ENCODE measurements at places on chromosomes 11 and 22.

GRCh38 chr11:1742371-1742770 is 8.0 kb downstream of the IFITM10 start:
- no peak for DNase-seq

DNA sequence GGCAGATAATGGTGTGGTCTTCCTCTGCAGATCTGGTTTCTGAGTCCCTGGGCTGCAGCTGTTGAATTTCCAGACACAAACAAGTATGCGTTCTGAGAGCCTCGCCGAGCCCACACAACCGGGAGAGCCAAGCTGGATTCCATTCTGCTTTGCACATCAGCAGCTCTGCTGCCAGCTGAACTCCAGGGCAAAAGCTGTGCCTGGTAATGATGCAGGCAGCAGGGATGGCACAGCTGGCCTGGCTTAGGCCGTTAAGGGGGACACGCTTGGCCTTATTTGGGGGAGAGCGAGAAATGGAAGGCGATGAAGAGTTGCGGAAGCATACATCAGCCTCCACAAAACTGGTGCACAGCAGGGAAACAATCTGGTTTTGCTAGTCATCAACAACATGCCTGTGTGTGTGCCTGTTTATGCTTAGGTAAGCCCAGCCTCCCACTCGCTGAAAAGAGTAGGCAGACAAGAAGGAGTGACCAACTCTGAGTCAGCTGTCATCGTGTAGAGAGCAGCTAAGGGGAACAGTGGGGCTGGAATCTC is 25.1 kb downstream of the ADAMTS8 start:
- DNase-seq, result peak; percentile 89

DNA sequence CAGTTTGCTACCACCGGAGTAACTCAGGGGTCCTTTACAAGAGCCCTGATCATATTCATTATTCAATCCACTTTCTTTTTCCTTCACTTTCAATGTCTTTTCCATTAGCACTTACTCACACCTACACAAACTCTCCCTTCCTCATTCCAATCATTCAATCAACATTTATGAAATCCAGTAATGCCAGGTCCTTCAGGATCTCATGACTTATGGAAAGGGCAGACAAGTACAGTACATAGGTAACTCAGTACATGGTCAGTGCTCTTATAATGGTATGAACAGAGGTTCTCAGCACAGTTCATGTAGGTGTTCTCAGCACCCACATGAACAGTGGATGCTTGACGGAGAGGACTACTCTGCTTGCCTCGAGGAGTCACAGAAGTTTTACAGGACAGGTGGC is 106.6 kb downstream of the USP35 start:
- no peak for DNase-seq

DNA sequence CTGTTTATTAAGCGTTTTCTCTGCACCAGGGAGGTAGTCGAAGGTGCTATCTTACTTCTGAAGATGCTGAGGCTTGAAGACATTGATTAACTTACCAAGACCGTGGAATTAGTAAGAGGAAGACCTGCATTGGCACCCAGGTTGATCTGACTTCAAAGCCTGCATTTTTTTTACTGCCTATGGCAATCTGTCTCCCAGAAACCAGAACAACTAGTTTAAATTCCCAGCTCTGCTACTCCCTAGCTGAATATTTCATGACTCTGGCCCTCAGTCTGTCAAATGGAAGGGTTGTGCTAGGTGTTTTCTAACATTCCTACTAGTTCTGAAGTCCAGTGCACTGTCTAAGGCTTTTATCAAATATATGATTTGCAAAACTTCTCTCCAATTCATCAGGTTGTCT is 52.0 kb upstream of the GRAMD1B start:
- no peak for DNase-seq

- no peak for DNase-seq
Measured at GRCh38 chr11:57278721-57279095, 41.7 kb upstream of the APLNR start.

DNA sequence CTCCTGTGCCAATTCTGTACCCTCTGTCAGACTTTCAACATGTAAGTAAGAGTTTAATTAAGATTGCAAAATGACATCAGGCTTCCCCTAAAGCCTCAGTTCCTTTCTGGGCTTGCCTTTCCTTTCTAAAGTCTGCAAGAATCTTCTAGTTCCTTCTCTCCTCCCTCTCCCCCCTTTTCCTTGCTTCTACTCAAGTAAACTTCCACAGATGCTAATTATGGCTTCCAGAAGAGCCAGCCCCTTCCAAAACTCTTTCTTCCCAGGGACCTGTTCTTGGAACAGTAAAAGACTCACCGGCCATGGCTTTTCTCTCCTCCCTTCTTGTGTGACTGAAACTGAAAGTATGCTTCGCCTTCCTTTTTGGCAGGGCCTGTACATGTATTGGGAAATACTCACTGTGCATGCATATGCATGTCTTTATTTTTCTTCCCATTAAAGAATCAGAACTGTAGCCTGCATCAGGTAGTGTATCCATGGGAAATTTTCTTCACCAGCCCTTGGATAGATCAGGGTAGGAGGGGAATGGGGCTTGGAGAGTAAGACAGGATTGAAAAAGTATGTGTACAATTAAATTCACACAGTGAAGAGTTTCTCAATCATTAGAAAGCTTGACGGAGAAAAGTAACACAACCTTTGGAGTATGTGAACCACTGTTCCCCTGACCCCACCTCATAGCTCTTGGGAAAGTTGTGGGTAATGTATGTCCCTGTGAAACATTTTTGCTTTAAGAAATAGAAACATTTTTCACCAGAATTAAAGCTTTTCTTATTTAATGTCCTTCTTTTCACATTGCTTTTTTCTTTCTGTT is at the start of gene CASP1:
CASP1 (minus strand) TSS at position 332 of the 808 bp plus-strand sequence; CDS start at position 301, 31 bp downstream.
- DNase-seq, result peak; percentile 81

GRCh38 chr11:65415499-65416340 is 6.9 kb upstream of the NEAT1 start:
- no peak for DNase-seq

DNA sequence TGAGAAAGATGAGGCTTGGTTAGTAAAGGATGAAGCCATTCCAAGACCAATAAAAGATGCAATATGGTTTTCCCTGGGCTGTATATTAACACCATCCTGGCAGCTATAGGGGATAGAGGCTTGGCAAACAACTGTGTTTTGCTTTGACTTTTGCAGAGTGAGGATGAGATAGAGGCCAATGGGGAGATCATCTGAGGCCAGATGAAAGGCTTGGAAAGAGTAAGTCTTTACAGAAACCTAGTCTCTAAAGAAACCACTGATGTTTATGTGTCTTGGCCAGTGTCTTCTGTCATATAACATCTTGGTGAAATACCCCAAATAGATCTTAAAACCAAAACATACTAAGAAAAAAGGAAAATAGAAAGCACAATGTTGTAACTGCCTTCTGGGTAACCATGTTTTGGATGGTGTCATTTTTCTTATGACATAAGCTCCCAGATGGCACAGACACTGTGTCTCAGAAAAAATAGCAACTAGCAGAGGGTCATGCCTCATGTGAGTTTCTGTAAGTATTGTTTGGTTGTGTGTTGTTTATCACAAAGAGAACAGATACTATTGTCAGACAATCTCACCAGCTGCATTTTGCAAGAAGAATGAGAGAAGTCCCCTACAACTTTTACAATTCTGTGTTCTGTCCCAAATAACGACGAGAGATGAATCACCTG is 305.4 kb downstream of the ST3GAL4 start:
- no peak for DNase-seq

DNA sequence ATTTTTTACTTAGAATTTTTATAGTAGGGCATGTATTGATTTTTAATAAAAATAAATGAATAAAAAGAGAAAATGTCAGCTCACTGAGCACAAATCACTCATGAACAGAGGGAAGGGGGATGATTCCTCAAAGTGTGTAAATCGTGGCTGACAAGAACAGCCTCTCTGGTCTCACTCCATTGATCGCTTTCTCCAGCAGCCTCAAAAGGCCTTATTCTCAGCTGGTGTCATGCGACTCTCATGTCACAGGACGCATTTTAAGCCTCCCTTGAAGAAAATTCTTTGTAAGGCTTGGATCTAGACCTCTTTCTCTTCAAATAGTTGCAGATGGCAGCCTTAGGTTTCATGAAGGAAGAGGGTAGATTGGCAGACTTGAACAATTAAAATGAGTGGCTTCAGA is 33.9 kb upstream of the SLC5A12 start:
- no peak for DNase-seq

DNA sequence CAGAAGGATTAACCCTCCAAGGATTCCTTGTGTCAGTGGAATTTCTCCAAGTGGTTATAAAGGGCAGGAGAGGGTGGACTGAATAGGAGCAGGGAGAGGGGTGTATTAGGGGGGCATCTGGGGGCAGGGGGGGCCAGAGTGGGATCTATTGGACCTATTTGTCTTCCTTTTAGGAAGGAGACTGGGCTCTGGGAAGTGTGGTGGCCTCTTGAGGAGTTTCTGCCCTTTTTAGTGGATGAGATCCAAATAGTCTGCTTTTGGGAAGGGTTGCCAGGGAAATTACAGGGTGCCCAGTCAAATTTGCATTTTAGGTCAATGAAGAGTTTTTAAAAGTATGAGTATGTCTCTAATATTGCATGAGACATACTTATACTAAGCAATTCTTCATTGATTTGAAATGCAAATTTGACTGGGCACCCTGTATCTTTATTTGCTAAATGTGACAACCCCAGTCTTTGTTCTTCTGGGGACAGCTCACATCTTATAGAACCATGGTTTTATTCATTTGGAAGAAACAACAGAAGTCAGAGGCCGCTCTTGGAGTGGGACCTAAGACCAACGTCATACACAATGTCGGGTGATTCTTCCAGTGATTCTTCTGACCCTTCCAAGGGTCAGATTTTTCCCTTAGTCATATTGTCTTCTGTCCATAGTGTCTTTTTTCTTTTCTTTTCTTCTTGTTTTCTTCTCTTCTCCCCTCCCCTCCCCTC is 429 bp upstream of the SLC22A6 start:
- DNase-seq, result no peak

DNA sequence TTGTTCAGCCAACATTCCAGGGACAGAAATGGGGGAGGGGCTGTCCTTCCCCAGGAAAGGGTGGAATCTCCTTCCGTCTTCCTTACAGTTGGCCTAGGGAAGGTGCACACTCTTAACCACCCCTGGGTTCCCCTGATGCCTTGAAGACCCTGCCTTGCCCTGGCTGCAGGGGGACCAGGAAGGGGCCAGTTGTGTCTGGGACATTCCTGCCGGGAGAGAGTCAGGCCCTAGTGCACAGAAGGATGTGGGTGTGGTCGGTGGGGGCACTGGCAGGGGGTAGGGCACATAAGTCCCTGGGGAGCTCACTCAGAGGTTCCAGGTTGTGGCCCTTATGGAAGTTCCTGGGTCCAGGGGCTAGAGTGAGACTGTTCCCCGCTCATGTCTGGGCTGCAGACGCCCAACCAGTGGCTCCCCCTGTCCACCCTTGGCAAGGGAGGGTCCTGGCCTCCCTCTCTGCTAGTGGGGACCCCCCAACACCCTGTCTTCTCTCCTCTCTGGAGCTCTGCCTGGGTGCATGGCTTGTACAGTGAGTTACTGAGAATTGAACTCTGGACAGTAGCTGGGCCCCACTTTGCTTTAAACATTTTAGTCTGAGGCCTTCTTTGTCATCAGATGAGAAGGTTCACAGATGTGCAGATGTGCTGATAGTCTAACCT is 2.0 kb upstream of the APOBEC3A start:
- no peak for DNase-seq

- DNase-seq, result no peak
Measured at GRCh38 chr22:46828323-46828900, 66.0 kb downstream of the TBC1D22A start.

DNA sequence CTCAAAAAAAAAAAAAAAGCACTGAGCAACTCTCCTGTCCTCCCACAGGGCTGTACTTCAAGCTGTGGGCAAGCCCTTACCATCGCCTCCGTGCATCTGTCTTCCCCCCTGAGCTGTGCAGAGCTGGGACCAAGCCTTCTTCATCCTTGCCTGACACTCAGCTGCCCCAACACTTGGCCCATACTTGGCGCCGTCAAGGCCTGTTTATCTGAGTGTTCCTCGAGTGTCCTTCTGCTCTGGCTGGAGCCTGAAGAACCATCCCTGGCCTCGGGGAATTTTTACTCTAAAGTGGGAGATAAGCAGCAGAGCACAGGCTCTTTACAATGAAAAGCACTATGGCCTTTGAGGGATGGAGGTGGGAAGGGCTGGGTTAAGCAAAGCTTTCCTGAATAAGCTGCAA is 1.6 kb upstream of the TIRAP start:
- DNase-seq, result no peak

DNA sequence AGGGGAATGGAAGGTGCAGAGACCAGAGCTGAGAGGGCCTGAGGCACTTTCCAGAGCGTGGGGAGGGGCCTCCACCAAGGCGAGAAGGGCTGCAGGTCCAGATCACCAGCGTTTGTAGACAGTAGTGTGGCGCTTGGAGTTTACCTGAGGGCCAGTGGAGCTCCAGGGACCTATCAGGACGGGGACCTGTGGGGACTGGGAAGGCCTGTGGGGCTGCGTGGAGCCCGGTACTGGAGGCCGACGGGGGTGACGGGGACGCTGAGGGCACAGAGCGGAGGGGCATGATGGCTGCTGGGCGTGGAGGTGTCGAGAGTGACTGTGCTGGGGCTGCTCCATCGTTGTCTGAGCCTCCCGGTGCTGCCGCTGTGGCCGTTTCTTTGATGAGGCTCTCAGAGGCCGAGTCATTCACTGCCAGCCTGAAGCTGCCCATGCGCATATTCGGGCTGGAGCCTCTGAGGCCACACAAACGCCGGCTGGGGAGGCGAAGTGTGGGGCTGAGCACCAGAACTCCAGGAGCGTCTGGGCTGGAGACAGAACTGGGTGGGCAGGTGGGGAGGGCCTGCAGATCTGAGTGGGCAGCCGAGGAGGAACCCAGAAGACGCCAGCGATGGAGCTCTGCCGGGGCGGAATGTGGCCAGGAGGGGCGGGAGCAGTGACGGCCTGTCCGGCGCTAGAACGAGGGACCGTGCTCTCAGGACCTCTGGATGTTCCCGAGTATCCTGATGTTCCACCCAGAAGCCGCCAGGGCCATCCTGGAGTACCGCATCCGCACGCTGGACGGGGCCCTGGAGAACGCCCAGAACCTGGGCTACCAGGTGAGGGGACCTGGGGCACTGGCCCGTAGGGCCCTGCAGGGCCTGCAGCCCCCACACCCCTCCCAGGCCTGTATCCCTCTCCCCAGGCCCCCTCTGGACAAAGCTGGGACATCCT is 2.6 kb downstream of the PGGHG start:
- DNase-seq, result no peak

GRCh38 chr11:15212876-15213275 is 98.2 kb downstream of the INSC start:
- DNase-seq, result no peak

DNA sequence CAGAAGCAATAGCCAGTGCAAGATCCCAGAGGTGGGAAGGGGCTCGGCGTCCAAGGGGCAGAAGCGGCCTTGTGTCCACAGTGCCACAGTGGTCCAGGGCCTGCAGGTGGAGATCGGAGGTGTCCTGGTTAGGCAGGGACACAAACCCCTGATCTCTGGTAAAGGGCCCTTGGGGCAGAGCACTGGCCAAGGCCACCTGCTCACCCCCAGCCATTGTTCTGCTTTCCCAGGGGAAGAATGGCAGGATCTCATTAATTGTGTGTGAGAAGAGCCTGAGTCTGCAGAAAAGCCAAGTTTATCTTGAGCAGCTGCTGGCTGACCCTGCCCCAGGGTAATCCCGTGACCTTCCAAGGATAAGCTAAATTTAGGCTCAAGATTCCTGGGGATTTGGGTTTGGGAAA is 3.1 kb upstream of the CLDN5 start:
- DNase-seq, result no peak

- DNase-seq, result no peak
Measured at GRCh38 chr11:119907122-119907851, 178.3 kb upstream of the NECTIN1 start.

Data from brain microvascular endothelial cell (primary cell).